ENCODE measurements at places on chromosomes 7 and 10.

GRCh38 chr7:31550432-31550831 is 36.5 kb downstream of the ITPRID1 start:
- no peak for DNase-seq

DNA sequence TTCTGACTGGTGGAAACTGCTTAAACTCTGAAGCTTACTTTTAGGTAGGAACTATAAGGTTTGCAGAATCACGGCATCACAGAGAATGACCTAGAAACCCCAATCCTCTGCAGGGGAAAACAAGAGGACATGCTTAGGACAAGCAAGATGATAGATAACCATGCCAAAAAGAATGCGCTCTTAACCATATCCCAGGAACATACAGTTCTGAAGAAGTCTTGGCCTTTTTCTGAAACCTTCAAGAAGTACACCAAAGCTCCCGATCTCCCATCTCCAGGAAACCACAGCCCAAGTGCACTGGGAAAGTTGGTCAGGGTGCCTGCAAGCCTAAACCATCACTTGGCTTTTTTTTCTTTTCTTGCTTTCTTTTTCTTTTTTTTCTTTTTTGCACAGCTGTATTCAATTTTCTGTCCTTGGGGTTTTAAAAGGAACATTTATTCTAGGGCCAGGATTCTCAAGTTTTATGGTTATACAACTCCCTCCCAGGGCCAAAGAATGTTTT is 12.2 kb upstream of the SVIL start:
- no peak for DNase-seq

- no peak for DNase-seq
Observed at GRCh38 chr7:25662841-25663800, 434.8 kb upstream of the NPVF start.

DNA sequence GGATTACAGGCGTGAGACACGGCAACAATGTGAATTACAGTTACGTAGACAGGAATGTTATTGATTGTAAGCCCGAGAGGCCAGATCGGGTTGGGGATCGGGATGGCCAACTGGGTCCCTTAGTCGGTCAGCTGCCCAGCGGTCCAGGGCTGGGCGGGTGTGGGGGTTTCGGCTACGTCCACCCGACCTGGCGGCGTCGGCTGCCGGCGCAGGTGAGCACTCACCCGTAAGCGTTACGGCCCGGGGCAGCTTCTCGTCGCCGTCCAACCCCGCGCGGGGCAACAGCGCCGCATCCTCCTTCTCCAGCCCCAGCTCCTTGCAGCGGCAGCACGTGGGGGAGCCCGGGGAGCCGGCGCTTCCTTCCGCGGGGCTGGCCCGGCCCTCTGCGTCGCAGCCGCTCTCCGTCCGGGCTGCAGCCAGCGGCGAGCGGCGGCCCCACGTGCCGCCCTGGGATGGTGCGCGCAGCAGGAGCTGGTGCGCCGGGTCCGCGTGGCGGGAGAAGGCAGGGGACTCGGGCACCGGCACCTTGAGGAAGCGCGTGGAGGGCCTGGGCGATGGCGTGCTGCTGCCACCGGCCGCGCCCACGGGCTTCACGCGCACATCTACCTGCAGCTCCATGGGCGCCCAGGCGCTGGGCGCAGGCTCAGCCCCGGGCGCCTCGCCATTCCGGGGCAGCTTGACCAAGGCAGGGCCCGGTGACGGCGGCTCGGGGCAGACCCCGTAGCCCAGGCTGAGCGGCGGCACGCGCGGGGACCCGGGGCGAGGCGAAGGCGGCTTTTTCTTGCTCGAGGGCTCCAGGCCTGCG is 609 bp downstream of the KLRG2 start:
- DNase-seq = no peak
